NCI-H2227 treated with DMSO at 0.1 percent for 48 hours (cell line): ENCODE measurements at places on chromosomes 13 and 19.

DNA sequence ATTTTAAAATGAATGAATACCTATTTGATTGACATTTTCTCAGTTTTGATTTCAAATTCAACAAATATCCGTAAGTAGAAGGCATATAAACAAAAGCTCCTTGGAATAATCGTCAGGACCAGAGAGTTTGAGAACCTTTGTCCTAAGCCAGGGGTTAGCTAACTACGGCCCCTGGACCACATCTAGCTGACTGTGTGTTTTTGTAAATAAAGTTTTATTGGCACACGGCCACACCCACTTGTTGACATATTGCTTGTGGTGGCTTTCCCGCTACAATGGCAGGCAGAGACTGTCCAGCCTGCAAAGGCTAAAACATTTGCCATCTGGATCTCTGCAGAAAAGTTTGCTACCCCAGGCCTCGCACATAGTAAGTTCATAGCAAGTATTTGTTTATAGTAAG, 83.4 kb downstream of the GNG7 start:
- no peak for DNase-seq

- DNase-seq: no peak
These were observed 338.6 kb downstream of the FGF9 start for GRCh38 chr13:22009500-22009899.

- DNase-seq: no peak
These were observed 118.0 kb upstream of the ZNF536 start for GRCh38 chr19:30254158-30254557.

DNA sequence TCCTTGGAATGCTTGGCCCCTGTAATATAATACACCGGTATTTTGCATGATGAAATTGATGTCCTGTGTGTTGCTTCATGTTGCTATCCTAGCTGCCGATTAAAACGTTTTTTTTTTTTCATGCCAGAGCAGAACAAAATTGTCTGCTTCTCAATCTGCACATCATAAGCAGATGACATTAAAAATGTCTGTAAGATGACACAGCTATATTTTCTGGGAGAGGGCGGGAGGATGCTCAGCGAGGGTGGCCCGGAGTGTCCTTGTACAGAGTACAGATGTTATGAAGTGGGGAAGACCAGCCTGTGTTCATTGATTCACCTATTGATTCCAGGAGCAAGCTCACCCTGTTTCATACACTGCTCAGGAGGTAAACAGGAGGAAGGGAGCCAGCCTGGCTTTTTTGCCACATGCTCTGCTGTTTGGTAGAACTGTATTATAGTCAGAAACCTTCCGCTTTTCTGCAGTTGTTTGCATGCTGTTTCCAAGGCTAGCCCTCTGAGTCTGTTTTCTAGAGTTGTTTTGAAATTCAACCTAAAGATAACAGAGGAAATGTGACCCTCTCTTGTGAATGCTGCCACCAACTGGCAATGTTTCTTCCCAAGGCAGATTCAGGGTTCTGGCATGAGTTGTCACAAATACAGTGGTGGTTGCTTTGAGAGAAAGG, 4.7 kb upstream of the IRS2 start:
- no peak for DNase-seq

- no peak for DNase-seq
These were observed 6.9 kb upstream of the FXYD3 start for GRCh38 chr19:35108730-35109129.

- DNase-seq: no peak
These were observed 18.5 kb downstream of the TSHZ3 start for GRCh38 chr19:31330761-31331160.

DNA sequence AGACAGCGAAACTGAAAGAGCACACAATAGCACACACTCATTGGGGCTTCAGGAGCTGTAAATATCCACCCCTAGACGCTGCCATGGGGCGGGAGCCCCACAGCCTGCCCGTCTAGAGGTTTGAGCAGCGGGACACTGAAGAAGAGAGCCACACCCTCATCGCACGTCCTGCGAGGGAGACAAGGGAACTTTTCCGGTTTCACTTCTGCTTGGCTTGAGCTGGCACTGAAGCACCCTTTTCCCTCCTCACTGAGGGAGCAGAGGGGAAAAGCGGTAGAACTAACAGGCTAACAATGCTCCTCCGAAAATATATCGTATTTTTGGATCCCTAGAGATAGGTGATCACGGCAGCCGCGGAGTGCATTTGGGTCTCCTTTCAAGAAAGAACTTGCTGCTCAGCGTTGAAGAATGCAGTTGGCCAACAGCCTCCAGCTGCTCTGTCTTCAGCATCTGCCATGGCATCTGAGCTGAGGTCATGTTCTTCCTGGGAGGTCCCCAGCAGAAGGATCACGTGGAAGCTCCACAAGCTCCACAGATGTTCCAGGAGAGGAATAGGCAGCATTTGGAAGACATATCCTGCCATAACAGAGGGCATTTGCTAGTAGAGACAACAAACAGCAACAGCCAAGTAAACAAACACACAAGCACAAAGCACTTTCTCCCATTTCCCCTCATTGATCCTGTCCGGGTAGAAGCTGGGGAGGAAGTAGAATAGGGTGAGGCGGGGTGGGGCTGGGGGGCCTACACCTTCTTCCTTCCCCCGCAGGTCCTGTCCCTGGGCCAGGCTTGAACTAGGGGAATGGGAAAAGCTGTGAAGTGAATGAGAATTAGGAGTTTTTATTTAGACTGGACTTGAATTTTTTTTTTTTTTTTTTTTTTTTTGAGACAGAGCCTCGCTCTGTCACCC, 44.8 kb upstream of the ALOX5AP start:
- DNase-seq: no peak

- no peak for DNase-seq
These were observed 1616.2 kb upstream of the SPRY2 start for GRCh38 chr13:81957121-81957520.

- no peak for DNase-seq
These were observed 19.3 kb upstream of the DOCK9 start for GRCh38 chr13:98997011-98997730.

GRCh38 chr19:13047374-13047773, 52.1 kb downstream of the NFIX start:
- no peak for DNase-seq

DNA sequence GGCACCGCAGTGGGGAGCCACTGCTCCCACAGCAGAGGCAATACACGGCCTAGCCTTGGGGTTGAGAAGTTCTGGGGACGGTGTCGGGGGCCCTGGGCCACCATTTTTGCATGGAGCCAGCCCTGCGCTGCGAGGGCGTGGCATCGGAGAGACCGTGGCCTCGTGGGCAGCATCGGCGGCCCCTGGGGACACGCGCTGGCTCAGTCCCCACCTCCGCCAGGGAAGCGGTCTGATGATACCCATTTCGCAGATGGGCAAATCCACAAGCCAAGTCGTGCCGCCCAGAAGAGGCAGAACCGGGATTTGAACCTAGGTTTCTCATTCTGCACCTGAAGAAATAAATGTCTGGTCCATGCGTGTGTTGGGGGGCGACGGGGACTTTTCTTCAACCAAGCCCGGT, 1.2 kb upstream of the UPK1A start:
- DNase-seq: no peak

GRCh38 chr19:5968431-5969373, 9.2 kb downstream of the RANBP3 start:
- DNase-seq: no peak

- DNase-seq: no peak
These were observed 3.5 kb downstream of the RNF113B start for GRCh38 chr13:98173431-98174152.

DNA sequence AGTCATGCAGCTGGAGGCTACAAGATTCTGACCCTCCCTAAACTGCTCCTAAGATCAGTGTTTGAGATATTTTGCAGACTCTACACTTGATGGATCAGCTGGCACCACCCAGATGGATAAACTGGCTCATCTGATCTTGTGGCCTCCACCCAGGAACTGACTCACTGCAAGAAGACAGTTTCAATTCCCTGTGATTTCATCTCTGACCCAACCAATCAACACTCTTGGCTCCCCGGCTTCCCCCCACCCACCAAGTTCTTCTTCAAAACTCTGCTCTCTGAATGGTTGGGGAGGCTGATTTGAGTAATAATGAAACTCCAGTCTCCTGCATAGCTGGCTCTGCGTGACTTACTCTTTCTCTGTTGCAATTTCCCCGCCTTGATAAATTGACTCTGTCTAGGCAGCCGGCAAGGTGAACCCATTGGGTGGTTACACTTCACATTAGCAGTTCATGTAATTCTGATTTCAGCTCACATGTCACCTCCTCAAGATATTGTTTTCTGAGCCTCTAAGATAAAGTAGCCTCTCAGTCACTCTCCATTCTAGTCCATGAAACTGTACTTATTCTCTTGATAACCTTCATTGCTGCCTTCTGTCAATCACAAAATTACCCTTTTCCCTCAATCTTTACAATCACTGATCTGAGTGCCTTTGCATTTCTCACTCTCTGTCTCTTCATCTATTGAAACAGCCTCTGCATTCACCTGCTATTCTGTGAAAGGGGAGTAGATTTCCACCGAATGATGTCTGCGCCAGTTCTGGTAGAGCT, 9.9 kb upstream of the FPR3 start:
- no peak for DNase-seq
